Activated T-helper 2 cell treated with anti-CD3 and anti-CD28 coated beads, Interferon-gamma antibody, Interleukin-2, Interleukin-4, amounts not matched to agents 10 μg/mL and 5 μg/mL and 100 μg/mL, durations not matched to agents 14 hours and 24 hours and 36 hours (primary cell): ENCODE measurements at places on chromosomes 6 and 20.
A peak's percentile ranks its signal among the peaks of the same experiment; 100 is the strongest.

DNA sequence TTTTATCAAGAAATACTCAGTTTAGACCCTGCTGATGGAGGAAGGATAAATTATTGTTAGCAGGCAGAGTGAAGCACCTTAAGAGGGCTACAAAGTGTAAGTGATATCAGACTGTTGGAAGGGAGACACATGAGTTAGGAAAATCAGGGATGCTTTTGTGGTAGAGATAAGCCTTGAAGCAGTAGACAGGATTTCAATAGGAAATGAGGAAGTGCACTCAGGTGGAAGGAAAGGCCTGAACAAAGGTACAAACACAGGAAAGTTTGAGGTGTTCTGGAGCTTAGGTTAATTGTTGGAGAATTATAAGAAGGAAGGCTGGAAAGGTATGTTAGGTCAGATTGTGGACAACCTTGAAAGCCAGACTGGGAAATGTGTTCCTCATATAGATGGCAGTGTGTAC, 7.6 kb downstream of the CYB5R4 start:
- peaks cover 66% of the 10 kb centered on the region for H3K36me3 ChIP-seq
- DNase-seq, result no peak
- no peak overlapping the region for H3K27ac ChIP-seq
- peaks cover 5% of the 10 kb centered on the region for H3K4me1 ChIP-seq
- H3K4me3 ChIP-seq, result no peak overlapping the region

DNA sequence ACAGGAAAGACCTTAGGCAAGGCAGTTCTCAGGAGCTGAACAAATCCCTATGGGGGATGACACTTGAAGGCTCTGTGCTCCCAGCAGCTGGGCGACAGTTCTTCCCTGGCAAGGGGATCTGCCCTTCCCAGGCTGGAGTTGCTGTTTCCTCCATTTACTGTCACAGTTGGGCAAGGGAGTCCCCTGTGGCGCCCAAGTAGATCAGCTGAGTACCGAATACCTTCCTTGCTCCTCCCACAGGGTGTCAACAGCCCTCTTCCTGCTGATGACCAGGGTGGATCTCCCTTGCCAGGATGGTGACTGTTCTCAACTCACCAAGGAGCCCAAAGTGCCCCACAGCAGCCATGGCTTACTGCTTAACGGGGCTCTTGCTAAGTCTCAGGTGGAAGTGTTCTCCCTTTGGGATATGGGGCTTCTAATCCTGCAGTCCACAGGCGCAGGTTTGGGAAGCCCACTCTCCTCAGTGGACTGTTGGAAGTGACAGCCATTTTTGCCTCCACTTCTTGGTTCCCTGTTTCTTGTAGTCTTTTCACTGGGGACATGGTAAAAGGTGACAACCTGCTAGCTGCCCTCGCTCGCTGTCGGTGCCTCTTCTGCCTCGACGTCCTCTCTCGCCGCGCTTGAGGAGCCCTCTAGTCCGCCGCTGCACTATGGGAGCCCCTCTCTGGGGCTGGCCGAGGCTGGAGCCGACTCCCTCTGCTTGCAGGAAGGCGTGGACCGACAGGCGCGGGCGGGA, 5.7 kb upstream of the PSMG4 start:
- no peak overlapping the region for H3K27ac ChIP-seq
- DNase-seq, result no peak
- no peaks in the 10 kb centered on the region for H3K36me3 ChIP-seq
- peaks cover 10% of the 10 kb centered on the region for H3K4me1 ChIP-seq
- no peak overlapping the region for H3K4me3 ChIP-seq
- peaks cover 46% of the 10 kb centered on the region for H3K27me3 ChIP-seq

DNA sequence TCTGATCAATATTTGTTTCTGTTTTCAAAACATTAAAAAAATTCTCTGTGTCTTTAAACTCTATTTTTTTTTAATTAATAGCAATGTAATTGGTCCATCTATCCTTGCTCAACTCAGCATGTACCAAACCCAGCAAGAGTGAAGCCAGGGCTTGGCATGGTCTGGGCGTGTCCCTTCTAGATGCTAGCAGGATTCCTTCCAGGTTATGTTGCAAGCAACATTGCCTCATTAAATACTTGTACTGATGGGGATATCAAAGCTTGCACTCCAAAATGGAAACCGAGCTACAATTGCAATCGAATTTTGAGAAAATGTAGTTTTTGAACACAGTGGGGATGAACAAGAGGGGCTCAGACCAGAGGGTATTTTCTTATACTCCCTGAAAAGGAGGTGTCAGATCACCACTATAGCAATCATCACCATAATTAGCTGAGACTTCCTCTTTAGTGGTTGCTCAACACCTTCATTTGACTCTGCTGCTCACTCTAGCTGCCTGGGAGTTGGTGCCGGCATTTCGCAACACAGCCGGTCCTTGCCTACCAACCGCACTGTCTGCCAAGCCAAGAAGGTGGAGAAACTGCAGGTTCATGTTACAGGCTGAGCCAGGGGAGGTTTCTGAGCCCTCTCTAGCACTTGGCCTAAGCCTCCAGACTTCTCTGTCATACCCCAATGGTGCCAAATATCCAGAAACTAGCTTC, 67.8 kb upstream of the RALGAPA2 start:
- no peaks in the 10 kb centered on the region for H3K4me1 ChIP-seq
- H3K36me3 ChIP-seq, result no peaks in the 10 kb centered on the region
- H3K4me3 ChIP-seq, result no peak overlapping the region
- H3K27me3 ChIP-seq, result peaks cover 2% of the 10 kb centered on the region
- DNase-seq, result no peak

GRCh38 chr6:125197795-125198269, 44.3 kb downstream of the TPD52L1 start:
- peaks cover 22% of the 10 kb centered on the region for H3K27me3 ChIP-seq
- no peak for DNase-seq
- H3K36me3 ChIP-seq, result no peaks in the 10 kb centered on the region

DNA sequence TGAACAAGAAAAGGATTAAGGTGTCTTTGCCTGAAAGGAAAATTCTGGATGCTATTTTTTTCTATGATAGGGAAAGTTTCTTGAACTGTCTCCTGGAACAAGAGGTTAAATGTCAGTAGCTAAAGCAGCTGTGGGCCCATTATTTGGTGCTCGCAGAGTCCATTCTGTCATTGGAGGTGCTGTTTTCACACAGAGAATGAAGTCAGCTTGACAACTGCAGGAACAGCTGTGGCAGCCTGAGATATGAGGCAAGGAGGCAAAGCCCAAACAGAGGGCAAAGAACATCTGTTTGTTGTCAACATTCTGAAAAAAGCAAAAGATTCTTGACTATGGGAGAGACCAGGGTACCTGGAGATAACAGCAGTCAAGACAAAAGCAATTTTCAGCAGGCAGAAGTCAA, 548.2 kb downstream of the KIF16B start:
- no peak for DNase-seq
- no peaks in the 10 kb centered on the region for H3K27me3 ChIP-seq
- no peak overlapping the region for H3K4me3 ChIP-seq

- H3K4me3 ChIP-seq, result no peak overlapping the region
- H3K27ac ChIP-seq, result no peak overlapping the region
- peaks cover 20% of the 10 kb centered on the region for H3K4me1 ChIP-seq
- H3K36me3 ChIP-seq, result peaks cover 6% of the 10 kb centered on the region
- DNase-seq, result no peak
Measured at GRCh38 chr20:19624221-19624965, 133.7 kb upstream of the RIN2 start.

DNA sequence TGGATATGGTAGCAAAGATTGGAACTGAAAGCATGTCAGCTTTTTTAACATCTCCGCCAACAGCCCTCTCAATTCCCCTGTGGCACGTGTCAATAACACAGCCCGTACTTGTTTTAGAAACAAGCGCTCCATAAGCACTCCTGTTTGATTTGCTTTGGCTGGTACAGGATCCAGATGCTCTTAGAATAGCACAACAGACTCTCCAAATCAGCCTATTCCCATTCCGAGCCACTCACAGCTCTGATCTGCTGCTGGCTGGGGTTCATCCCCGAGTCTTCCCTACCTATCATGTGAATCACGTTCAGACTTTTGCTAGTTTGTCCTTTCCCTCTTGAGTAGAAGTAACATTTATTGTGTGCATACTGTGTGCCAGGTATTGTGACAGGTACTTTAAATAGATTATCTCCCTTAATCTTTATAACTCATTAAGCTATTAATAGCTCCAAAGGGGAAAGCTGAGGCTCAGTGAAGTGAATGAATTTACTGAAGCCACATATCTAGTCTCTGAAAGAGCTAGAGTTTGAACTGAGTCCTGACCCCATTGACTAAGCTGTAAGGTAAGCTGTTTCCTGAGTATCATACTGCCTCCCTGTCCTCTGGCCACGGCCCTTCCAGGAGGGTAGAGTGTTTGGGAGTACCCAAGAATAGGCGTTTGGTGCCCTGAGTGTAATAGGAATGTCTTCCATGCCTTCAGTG, 46.7 kb downstream of the RALY start:
- H3K36me3 ChIP-seq, result peaks cover 10% of the 10 kb centered on the region
- no peak overlapping the region for H3K27ac ChIP-seq
- DNase-seq, result no peak
- peaks cover 24% of the 10 kb centered on the region for H3K4me1 ChIP-seq
- H3K4me3 ChIP-seq, result no peak overlapping the region

GRCh38 chr6:157956171-157956730, 25.4 kb upstream of the SYNJ2 start:
- H3K4me1 ChIP-seq, result peaks cover 5% of the 10 kb centered on the region
- H3K4me3 ChIP-seq, result no peak overlapping the region
- H3K27me3 ChIP-seq, result peaks cover 6% of the 10 kb centered on the region
- H3K27ac ChIP-seq, result no peak overlapping the region

DNA sequence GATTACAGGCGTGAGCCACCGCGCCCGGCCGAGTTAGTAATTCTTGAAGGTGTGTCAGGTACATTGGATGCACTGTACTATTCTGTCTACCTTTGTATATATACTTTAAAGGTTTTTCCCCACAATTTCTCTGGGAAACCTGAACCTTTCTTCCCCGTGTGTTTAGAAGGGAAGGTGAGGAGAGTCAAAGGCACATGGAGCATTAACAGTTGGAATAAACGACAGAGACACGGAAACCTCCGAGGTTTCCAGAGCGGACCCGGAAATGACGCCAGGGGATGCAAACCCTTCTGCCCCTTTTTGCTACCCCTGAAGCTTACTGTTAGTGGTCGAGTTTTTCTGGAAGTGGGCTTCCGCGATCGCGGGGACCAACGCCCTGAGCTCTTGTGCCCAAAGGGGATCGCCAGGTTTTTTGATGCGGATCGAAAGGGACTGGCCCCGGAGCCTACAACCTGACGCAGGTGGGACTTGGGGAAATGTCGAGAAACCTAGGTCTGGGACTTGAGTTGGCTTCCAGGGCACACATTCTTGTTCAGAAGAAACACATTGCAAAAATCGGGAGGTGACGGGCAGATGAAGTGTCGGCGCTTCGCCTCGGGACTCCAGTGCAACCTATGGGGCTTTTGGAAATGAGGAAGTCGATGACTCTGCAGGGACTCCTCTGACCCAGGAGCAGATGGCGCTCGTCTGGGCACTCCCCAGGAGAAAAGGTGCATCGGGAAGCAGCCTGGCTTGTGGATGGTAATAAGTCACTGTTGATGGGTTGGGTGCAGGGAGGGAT, 218.2 kb downstream of the OR2B2 start:
- H3K4me1 ChIP-seq, result peaks cover 14% of the 10 kb centered on the region
- peaks cover 6% of the 10 kb centered on the region for H3K36me3 ChIP-seq
- peaks cover 6% of the 10 kb centered on the region for H3K27me3 ChIP-seq
- peak overlapping the region; percentile 88 for H3K4me3 ChIP-seq

GRCh38 chr6:32087574-32088486, 21.3 kb downstream of the TNXB start:
- peaks cover 62% of the 10 kb centered on the region for H3K27me3 ChIP-seq
- DNase-seq, result peak; percentile 51
- no peak overlapping the region for H3K4me3 ChIP-seq
- no peaks in the 10 kb centered on the region for H3K36me3 ChIP-seq
- no peak overlapping the region for H3K27ac ChIP-seq

DNA sequence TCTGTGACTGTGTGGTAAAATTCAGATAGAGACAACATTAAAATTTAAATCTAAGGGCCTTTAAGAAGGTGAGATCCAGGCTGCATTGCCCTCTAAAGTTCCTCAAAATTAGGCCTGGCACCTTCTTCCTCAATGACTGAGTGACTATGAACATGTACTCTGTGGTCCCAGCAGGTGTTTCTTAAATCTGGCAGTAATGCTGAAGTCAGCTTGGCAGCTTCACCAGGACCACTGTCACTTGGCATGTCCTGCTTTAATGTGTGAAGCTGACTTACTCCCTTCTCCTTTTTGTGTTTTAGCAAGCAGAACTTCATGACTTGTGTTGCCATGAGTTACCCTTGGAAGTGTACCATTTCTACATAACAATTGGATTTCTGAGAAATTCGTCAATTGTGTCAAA, 141.7 kb downstream of the NKAIN2 start:
- no peak for DNase-seq
- no peak overlapping the region for H3K27ac ChIP-seq
- no peak overlapping the region for H3K4me3 ChIP-seq
- H3K36me3 ChIP-seq, result no peaks in the 10 kb centered on the region
- no peaks in the 10 kb centered on the region for H3K27me3 ChIP-seq

GRCh38 chr6:53634184-53634631, 31.3 kb downstream of the KLHL31 start:
- peaks cover 27% of the 10 kb centered on the region for H3K27me3 ChIP-seq
- H3K27ac ChIP-seq, result no peak overlapping the region
- peaks cover 13% of the 10 kb centered on the region for H3K4me1 ChIP-seq
- no peak overlapping the region for H3K4me3 ChIP-seq

- H3K27me3 ChIP-seq, result no peaks in the 10 kb centered on the region
- H3K36me3 ChIP-seq, result peaks cover 27% of the 10 kb centered on the region
- H3K27ac ChIP-seq, result peak overlapping the region; percentile 95
Measured at GRCh38 chr20:62925420-62926228, 681 bp downstream of the DIDO1 start.

GRCh38 chr20:8901237-8902025, 167.5 kb upstream of the PLCB4 start:
- no peaks in the 10 kb centered on the region for H3K36me3 ChIP-seq
- no peak for DNase-seq
- H3K4me3 ChIP-seq, result no peak overlapping the region

DNA sequence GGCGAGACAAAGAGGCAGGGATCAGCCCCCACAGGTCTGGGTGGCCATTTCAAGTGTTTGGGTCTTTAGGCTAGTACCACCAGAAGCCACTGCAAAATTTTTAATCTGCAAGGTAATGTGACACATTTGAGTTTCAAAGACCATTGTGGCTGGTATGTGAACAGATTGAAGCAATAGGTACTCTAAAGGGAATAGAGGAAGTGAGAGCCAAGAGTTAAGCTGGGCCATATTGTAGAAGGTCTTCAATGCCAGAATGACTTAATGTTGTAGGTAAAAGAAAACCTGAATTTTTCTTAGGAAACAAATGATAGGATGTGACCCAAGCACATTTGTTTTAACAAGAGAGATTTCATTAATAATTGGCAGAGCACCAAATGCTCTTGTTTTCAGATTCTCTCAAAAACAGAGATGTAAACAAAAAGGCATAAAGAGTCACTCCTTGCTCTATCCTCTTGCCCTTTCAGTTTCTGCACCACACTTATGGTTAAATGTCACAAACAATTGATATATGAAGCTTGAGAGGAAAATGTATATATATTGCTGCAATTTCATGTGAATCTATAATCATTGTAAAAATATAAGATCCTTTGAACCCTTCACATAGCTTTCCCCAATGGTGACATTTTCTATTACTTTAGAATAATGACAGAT, 307.1 kb upstream of the PLN start:
- H3K27me3 ChIP-seq, result peaks cover 4% of the 10 kb centered on the region
- no peaks in the 10 kb centered on the region for H3K36me3 ChIP-seq
- H3K4me3 ChIP-seq, result no peak overlapping the region
- no peak for DNase-seq
- H3K27ac ChIP-seq, result no peak overlapping the region

GRCh38 chr6:91562955-91563354, 976.1 kb upstream of the MAP3K7 start:
- no peak for DNase-seq
- H3K27me3 ChIP-seq, result no peaks in the 10 kb centered on the region
- no peaks in the 10 kb centered on the region for H3K4me1 ChIP-seq
- no peak overlapping the region for H3K4me3 ChIP-seq
- no peaks in the 10 kb centered on the region for H3K36me3 ChIP-seq

GRCh38 chr6:89308525-89309395, 6.3 kb downstream of the GABRR2 start:
- no peaks in the 10 kb centered on the region for H3K4me1 ChIP-seq
- no peak for DNase-seq
- peaks cover 5% of the 10 kb centered on the region for H3K27me3 ChIP-seq
- no peak overlapping the region for H3K4me3 ChIP-seq
